Activated CD4-positive, alpha-beta memory T cell treated with anti-CD3 and anti-CD28 coated beads for 36 hours (primary cell): ENCODE measurements at places on chromosomes 16 and 17.
A peak's percentile ranks its signal among the peaks of the same experiment; 100 is the strongest.

DNA sequence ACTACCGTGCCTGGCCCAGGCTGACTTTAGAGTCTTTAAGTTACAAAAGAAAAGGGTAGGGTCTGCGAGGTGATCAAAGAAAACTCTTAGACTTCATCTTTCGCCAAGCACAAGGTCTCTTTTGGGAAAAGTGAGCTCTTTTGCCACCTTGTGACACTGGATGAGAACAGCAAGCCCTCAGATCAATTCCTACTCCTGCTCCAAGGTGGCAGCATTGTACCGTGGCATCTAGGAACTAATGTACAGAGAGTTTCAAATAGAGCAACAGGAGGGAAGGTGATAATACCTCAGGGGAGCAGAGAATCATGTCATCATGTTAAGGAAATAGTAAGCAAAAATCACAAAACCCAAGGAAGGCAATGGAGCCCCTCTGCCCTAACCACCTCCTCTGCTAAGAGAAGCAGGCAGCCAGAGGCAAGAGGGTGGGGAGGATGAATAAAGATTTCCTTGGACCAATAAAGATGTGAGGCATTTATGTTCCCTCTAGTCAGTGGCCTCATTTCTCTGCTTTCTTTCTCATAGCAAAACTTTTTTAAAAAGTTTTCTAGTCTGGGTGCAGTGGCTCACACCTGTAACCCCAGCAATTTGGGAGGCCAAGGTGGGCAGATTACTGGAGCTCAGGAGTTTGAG lies 2.1 kb upstream of the C17orf78 start:
- DNase-seq, result peak; percentile 83

GRCh38 chr16:473046-474043 lies 47.9 kb downstream of the RAB11FIP3 start:
- no peak for DNase-seq

GRCh38 chr16:22427556-22427955 lies 53.1 kb upstream of the CDR2 start:
- DNase-seq, result no peak

DNA sequence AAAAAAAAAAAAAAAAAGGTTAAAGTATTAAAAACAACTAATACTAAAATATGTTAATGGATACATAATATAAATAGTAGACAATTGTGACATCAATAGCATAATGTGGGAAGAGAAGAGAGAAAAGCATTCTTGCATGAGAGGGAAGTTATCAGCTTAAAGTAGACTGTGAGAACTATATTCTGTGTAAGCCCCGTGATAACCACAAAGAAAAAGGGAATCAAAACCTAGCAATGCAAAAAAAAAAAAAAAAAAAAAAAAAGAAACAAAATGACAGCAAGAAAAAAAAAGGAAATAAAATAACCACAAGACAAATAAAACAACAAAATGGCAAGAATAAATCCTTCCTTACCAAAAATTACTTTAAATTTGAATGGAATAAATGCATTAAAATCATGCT lies 39.8 kb upstream of the MYLK3 start:
- DNase-seq, result no peak

GRCh38 chr17:77451894-77452852 lies 311.4 kb downstream of the SEC14L1 start:
- no peak for DNase-seq

DNA sequence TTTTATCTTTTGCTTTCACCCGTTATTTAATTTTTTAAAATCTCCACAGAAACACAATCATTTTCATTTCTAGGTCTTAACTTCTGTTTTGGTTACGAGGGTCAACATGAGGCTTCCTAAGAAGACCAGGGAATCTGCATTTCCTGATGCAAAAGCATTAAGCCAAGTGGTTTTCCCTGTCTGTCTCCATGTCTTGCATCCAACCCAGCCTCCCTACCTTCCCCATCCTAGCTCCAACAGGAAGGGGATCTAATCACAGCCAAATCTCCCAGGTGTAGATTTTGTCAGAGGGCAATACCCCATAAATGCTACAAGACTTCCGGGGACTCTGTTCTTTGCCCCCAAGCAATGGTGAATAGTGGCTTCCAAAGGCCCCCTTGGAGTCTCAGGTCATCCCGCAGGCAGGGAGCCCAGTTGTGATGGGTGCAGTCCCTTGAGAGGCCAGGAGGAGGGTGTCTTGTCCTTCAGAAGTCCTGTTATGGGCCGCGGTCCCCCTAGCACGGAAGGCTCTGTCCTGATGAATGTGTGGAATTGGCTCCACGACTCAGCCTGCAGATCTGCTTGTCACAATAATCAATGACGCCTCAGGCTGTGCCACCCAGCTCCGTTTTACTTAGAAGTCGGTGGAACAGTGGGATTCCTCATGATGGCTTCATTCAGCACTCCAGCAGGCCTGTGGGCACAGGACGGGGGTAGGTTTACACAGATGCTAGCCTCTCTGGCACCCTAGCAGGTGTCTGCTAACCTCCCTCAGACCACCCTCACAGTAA lies 141.1 kb downstream of the RGS9 start:
- peak; percentile 34 for DNase-seq

DNA sequence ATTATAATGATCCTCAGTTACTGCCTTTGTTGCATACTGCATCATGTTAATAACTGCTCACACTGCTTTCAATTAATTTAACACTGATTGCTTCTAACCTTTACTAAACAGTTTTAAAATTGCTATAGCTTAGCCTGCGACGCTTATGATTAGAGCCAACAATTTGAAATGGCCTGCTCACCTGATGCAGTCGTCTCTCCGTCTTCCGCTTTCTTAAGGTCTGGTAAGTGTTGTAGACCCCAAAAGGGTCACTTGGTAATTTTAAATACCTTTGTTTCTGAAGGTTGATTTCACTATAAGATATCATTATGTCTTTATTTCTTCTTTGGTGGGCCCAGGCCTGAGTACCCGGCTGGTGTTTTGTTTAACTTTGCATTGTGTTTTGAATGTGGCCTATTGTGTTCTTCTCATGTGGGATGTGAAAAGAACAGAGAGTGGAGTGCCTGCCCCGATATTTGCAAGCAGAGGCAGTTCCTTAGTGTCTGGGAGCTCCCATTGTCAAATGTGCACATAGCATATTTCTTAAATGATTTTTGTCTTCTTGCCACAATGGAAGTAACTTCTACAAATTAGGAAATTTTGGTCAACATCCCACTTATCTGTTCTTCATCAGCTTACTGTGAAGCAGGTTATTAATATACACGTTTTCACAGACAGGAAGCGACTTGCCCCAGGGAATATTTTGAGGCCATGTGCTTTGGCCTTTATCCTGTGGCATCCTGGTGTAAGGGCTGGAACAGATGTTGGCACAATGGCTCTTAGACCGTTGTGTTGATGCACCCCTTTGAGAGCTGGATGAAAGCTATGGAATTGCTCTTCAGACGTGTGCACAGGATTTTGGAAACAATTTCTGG lies 2.9 kb downstream of the PHKB start:
- no peak for DNase-seq

DNA sequence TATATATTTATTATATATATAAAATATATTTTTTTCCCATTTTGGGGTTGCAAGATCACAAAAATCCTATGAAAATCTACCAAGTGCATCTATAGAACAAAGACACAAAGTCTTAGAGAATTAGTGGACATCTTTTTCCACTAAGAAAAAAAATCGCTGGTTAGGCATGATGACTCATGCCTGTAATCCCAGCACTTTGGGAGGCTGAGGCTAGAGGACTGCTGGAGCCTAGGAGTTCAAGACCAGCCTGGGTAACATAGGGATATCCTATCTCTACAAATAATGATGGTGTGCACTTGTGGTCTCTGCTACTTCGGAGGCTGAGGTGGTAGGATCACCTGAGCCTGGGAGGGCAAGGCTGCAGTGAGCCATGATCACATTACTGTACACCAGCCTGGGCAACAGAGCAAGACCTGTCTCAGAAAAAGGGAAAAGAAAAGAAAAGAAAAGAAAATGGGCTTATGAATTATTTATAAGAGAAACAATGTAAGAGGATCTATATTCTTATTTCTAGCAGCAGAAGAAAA lies 185.1 kb upstream of the PSMD7 start:
- no peak for DNase-seq

GRCh38 chr17:18344021-18344420 lies 19.3 kb downstream of the SHMT1 start:
- no peak for DNase-seq

DNA sequence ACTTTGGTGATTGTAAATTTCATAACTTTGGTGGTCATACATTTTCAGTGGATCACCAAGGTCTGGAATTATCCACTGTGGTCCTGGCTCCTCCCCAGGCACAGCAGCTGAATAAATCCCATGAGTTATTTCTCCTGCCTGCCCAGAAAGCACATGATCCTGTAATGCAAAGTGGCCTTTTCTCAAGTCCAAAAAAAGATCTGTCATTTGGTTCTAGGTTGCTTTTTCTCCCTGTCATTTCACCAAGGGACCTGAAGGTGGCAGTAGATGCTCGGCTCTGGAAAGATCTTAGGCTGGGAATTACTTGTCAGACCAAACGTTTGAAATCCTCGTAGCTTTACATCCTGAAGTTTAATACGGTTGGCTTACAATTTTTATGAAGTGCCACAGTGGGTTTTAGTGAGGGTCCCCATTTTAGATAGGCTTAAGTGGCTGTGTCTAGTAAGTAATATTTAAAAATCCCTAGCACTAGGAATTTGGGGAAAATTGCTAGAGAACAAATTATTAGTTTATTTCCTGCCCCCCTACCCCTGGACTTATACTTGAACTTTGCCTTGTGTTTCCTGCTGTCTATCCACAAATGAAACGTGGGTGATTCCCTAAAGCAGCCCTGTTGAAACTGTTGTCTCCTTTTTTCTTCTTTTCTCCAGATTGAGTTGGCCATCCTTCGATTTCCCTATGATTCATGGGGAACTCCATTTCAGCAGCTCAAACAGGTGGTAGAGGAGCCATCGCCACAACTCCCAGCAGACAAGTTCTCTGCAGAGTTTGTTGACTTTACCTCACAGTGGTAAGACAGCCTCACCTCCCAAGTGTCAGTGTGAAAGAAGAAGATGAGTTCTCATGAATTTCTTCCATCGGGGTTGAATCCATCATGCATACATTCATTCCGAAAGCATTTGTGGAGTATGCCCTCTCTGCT lies 111.7 kb downstream of the MAP2K6 start:
- peak; percentile 17 for DNase-seq

DNA sequence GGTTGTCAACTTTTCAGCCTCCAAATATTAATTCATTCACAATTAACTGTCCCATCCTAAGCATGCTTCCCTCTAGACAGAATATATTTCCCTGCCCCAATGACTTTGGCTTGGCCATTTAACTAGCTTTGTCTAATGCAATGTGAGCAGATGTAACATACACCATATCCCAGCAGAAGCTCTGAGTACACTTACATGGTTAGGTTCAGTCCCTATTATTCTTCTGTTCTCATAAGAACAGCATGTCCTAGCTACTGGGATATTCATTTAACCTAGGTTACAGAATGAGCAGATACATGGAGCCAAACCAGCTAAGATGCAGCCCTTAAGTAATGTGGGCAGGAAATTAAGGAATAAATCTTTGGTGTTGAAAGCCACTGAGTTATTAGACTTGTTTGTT lies 31.8 kb downstream of the MED13 start:
- no peak for DNase-seq

DNA sequence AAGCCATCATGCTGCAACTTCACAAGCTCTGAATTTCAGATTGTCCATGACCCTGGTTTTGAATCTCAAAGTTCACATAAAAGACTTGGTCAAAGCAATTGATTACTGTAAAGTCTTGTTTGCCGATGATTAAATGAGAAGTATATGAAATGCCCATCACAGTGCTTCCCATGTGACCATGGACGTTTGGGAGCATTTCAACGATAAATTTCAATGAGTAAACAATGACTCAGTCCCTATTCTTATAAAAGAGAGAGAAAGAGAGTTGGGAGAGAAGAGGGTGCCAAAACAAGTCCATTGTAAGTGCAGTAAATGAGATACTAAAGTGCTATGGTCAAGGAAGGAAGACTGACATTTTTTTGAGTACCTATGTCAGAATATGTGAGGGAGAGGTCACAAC lies 276.9 kb downstream of the SOX9 start:
- DNase-seq, result no peak
